Stimulated activated CD4-positive, alpha-beta T cell treated with anti-CD3 and anti-CD28 coated beads, Interleukin-1b, Interleukin-23, amount 100 ng/mL, for 48 hours (primary cell): ENCODE measurements at places on chromosomes 4 and X.

GRCh38 chr4:8748236-8748575, 123.4 kb downstream of the HMX1 start:
- DNase-seq, result no peak

DNA sequence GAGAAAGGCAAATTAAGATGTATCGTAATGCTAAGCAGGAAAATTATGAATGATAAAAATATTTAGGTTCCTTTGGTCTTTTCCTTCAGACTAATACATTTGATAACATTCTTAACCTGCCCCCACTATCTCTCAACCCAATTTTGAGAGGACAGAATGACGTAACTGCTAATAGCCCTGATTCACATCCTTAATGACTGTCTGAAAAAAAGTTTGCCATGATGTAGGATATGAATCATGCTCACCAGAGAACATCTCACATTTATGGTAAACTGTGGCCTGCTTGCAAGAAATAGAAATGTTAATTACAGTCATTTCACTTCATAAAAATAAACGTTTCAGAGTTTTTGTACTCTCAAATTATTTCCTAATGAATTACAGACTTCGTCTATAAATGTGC, 128.0 kb upstream of the VEGFC start:
- DNase-seq, result no peak

DNA sequence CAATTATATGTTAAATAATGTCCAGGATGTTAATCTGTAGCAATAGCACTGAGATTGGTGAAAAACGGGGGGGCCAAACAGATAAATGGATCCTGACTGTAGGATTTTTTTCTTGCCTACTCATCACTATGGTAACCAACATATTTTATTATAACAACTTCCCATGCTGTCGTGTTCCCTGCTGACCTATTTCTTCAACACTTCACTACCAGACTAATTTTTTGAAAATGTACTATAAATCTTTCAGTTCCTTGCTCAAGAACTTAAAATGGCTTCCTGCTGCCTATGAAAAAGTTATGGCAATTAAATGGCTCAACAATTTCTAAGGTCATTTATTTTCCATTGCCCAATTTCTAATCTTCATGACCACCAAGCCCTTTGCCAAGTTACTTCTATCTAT, 38.9 kb upstream of the CFAP47 start:
- DNase-seq, result no peak

DNA sequence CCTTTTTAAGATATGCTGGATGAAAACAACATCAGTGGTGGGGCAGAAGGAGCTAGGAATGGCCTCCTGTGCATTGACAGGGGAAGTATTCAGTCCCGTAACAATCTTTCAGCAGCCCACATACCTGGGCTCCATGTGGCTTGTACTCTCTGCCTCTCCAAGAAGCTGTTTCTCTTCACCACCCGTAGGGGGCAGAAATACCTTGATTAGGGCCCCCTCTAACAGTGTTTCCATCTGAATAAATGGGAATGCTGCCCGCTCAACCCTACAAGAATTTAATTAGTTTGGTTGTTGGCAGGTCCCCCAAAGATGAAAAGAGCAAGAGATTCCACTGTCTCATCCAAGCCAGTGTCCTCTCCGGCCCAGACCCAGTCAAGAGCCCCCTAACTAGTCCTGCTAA, 155.2 kb downstream of the SMIM20 start:
- no peak for DNase-seq

DNA sequence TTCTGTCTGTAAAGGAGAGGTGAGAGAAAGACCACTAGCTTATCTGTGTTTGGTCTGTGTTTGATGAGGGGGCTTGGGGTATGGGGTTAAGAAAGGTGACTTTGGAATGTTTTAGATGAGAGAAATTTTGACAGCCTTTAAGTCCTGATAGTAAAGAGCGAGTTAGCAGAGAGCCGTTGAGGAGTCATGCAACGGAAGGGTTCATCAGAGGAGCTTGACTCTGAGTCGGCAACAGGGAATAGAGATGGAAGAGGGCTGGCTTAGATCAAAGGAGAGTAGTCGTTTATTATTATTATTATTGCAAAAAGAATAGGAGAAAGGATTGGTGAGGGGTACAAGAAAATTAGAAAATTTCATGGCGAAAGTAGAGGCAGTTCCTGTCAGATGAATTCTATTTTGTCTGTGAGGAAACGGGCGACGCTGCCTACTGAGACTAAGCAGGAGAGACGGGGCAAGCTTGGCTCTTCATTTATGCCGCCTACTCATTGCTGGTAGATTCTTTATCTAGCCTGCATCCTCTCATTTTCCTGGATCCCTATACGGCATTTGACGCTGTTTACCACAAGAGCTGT, 473 bp upstream of the VAMP7 start:
- DNase-seq, result no peak

DNA sequence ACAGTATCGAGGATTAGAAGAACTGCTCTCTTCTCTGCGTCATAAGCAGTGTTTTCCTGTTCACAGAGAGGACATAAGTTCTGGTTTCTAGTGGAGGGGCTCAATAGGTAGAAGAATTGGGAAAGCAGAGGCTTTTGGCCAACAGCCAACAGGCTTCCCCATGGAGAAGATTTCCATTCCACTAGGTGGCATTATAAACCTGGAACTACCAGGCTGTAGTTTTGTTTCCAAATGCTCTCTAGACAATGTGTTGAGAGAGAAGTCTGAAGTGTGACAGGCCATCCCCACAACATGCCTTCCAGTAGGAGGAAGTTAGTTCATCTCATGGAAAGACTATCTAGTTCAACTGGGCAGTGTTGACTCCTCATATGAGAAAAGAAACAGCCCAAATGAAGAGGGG, 63.8 kb upstream of the ANXA10 start:
- DNase-seq, result no peak

DNA sequence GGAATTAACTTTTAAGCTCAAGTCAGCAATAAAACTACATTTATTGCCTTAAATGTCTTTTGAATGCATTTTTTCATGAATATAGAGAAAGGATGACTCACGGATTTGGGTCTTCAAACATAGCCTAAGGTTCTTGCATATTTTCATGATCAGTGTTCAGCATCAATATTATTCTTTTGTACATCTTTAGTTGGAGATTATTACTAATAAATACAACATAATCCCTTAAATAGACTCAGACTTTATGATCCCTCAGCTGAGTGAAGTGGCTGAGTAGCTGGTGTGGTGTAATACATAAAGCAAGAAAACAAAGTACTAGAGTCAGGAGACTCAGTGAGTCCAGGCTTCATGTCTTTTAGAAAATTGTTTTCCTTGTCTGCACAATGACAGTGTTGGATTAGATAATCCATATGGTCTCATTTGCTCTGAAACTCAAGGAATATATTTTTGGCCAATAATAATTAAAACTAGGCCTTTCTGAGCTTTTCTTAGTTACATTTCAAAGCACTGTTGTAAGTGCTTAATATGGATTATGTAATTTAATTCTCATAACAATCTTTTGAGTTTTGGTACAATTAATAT, 78.3 kb upstream of the UNC5C start:
- no peak for DNase-seq

- DNase-seq, result no peak
Observed at GRCh38 chr4:21973850-21974249, 25.3 kb upstream of the KCNIP4 start.

DNA sequence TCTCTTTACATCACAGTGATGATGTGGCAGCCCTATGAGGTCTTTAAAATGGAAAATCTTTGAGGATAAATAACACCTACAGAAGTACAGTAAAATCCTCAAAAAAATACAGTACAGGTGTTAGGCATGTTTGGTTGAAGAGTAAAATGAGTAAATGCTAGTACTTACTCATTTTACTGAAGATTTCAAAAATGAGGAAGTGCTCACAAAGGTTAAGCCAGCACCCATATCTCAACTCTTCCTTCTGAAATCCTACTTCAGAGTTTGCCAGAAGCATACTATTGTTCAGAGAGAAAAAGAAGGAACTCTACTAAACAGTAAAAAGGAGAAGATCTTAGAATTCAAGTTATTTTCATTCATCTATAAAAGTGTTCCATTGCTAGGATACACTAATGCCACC, 130.9 kb downstream of the CBR4 start:
- DNase-seq, result no peak

DNA sequence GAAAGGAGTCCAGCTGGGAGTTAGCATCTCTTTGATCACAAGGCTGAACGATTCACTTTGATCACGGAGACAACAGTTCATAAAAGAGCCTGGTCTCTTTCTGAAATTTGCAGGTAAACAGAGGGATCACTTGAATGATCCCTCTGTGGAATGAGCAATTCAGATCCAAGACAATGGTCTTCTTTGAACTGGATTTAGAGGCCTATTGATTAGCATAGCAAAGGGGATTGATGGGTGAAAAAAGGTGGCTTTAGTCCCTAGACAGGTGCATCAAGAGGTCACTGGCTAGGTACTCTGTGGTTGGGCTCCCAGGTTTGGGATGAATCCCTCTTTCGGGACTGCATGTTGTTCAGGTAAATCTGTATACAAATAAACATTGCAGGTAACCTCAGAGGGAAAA, 223.8 kb upstream of the TAPT1 start:
- no peak for DNase-seq

GRCh38 chr4:86683983-86684382, 89.9 kb downstream of the PTPN13 start:
- DNase-seq, result no peak

GRCh38 chr4:47733302-47734175, 104.3 kb downstream of the CORIN start:
- DNase-seq, result no peak
